ENCODE measurements at places on chromosomes 1 and 21.

GRCh38 chr1:59143133-59143487 is 153.8 kb upstream of the FGGY start:
- DNase-seq, result no peak

DNA sequence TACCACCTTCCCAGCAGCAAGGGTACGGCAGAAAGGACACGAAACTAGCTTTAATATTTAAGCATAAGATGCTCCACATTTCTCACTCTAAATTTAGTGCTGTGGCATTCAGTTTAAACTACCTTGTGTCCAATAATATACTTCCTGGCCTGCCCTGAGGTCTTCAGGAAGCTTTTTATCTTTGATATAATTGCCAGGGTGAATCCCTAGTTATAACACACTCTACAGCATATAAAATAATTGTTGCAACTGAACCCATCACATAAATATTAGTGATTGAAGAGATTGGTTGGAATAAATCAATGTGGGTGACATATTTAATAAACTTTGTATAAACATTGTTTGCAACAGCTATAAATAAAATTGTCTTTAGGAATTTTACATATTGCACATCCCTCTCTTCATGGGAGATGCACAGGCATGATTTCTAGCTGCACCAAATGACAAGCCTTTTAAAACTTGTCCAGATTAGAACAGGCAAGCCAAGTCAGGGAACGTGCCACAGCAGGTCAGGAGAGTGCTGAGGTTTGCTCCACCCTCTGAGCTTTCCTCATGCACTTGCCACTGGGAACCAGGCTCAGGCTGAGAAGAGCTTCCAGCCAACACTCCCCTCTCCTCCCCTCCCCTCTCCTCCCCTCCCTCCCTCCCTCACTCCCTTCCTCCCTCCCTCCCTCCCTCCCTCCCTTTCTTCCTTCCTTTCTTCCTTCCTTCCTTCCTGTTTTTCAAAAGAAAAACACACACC is 623.2 kb upstream of the PKN2 start:
- DNase-seq, result no peak

GRCh38 chr1:184649451-184649888 is 105.2 kb downstream of the EDEM3 start:
- no peak for DNase-seq

- DNase-seq, result no peak
Measured at GRCh38 chr1:14442669-14443068, 155.8 kb upstream of the KAZN start.

DNA sequence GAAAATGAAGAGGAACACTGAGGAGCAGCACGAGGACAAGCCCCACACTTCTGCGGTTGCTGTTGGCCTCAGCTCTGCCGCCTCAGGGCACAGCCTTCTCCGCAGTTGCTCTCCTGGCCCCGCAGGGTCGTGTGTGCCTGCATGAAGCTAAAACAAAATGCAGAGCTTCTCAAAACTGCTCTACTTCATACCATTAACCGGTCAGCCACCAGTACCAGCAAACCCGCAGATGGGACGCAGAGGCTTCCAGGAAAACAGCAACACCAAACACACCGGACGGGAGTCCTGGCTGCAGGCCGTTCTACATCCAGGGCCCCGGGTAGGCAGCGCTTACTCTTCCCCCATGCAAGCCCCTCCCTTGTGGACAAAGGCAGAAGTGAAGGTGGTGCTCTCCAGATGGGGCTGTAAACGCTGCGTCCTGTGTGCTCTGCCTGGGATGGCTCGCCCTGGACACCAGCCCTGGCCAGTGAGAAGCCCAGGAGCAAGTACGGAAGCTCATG is 7.1 kb upstream of the C1orf159 start:
- DNase-seq, result no peak

DNA sequence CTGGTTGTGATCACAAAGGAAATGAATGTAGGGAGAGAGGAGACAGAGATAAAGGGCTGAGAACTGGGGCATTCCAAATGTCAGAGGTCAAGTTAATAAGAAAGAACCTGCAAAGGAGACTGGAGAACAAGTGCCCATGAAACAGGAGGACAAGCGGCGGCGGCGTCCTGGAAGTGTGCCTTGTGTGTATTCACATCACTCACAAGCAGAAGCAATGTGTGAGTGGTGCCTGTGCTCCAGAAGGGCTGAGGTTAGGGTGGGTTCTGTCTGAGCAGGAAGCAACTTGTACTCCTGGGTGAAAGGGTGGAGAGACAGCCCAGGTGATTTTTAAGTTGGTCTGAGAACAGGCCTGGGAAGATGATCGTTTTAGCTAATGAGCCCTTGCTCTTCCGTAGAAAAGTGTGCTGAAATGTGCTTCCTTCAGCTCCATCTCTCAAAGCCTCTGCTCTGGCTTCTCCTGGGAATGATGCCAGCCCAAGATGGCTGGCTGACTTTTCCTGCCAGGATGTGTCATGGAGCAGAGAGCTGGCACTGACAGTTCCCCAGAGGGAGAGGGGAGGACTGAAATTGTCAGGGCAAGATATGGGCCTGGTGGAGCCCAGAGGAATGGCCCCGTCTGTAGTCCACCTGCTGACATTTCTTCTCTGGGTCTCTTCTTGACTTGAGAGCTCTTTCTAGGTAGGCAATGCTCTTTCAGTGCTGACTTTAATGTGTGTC is 25.1 kb upstream of the PLEKHA6 start:
- DNase-seq, result no peak

GRCh38 chr1:3153902-3154795 is 85.1 kb downstream of the PRDM16 start:
- DNase-seq, result no peak

DNA sequence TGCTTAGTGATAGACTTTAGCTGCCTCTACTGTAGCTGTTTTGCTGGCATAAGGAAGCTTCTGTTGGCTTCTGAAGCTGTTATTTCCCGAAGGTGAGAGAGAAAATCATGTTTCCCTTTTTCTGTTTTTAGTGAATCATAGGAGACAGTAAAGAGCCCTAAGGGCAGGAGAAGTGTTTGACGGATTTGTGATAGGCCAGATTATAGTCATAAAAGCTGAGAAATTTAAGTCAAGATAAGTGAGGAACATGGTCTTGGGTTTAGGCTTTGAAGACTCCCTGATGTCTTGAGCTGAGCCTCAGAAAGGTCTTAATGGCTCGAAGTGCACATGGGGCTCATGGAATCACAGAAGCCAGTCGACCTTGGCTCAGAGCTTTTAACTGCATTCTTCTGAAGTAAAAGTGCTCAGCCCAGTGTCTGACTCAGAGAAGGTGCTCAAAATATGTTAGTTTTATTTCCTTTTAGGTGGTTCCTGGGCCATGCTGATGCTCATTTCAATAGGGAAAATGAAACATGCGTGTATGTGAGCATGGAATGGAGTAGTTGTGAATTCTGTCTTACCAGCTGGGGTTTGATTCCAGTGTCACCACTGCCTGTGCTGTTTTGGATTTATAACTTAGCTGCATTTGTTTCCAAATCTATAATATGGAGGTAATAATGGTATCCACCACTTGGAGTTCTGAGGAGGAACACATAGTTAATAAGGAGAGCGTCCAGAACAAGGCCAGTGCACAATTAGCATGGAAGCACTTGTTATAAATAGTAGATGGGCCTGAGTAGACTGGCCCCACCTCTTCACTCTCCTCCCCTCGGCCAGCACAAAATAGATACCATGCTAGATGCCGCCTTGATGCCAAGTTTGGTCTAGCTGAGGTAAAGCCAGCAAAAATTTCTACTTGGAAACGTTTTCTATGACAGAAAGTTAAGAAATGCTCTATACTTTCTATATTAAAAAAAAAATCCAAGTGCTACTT is 99.2 kb downstream of the C1orf21 start:
- DNase-seq, result no peak

DNA sequence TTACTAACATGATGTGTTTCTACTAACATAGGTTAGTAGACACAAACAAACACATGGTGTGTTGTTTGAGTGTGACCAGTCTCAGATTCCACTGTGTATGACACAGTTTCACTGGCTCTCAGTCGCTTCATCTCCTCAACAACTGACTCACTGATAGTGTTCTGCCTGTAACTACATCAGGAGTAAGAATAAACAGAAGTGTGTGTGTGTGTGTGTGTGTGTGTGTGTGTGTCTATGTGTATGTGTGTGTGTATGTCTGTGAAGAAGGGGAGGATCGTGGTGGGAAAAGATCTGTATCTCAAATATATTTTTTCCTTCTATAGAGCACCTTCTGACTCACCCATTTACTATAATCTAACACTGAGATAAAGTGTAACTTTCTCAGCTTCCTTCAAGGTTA is 391.0 kb downstream of the PTPRC start:
- DNase-seq, result no peak

GRCh38 chr1:51734896-51735745 is 118.2 kb downstream of the OSBPL9 start:
- DNase-seq, result no peak

DNA sequence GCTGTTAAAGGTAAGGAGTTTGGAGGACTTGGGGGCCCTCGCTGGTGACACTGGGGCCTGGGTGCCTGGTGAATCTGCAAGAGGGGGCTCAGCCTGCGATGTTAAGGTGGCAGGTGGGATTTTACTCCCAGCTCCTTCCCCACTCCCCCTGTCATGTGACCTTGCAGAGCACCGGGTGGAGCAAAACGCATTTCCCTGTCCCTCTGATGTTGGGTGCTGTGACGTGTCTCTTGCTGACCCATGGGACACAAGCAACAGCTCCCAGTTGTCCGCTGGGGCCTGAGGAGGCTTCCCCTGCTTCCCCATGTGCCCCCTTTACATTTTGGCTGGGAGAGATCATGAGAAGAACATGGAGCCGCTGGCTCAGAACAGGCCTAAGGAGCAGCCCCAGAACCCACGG is 319.0 kb downstream of the MATN1 start:
- DNase-seq, result no peak

DNA sequence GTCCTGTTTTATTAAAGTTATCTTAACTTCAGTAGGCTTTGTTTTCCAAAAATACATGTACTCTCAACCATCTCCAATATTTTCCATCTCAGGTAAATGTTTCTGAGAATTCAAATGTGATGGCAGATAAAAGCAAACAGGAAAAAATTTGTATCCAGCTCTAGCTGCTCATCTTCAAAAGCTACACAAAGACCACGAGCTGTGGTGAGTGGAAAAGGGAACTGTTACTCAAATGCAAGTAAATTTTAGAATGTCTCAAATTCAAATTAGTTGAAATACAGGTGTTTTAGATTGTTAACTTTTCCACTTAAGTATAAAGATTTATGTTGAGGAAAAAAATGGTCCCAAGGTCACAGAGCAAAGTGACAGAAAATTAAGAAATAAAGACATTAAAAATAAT is 216.0 kb downstream of the SLC45A1 start:
- no peak for DNase-seq

GRCh38 chr1:29539971-29540370 is 303.6 kb downstream of the PTPRU start:
- DNase-seq, result no peak

DNA sequence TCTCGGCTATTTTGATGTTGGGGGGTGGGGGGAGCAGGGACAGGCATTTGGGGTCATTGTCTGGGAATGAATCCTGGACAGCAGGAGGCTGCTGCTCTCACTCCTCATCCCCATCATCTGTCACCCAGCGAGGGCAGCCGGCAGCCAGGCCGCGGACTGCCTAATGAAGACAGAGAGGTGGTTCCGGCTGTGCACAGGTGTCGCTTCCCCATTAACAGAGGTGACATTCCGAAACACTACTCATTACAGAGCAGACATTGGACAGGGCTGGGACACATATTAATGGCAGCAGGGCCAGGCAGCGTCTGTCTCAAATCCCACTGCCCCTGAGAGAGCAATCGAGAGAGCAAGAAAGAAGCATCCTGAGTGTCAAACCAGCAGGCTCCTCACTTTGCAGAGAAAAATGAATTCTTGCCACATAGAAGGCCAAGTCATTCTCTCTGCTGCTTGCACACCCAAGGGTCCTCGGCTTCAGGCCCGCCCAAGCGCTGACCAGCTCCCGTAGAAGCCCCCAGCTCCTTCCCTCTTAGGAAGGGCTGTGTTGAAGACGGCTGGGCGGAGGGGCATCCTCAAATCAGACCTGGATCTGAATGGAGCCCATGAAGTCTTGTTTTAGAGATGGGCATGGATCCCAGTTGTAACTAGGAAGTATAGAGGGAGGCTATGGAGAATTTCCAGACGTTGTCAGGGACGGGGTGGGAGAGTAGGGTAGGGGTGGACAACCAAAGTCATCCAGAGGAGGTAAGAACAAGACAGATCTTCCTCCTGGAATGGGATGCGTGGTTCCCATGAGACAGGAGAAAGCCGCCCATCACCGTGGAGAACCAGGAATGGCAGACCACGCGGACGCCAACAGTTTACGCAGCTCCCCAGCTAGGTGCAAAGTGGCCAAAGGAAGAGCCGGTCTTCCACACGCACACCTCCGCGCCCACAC is 8.2 kb upstream of the LEMD1 start:
- no peak for DNase-seq

- DNase-seq, result no peak
Measured at GRCh38 chr1:52404975-52405338, 555 bp downstream of the PRPF38A start.

GRCh38 chr1:53274026-53274425 is 35.7 kb upstream of the MAGOH start:
- no peak for DNase-seq

- DNase-seq, result no peak
Measured at GRCh38 chr1:30101487-30102227, 621.7 kb downstream of the MATN1 start.

- no peak for DNase-seq
Measured at GRCh38 chr1:187038784-187039183, 210.0 kb downstream of the PLA2G4A start.

- no peak for DNase-seq
Measured at GRCh38 chr1:229479660-229480399, 28.3 kb downstream of the NUP133 start.

DNA sequence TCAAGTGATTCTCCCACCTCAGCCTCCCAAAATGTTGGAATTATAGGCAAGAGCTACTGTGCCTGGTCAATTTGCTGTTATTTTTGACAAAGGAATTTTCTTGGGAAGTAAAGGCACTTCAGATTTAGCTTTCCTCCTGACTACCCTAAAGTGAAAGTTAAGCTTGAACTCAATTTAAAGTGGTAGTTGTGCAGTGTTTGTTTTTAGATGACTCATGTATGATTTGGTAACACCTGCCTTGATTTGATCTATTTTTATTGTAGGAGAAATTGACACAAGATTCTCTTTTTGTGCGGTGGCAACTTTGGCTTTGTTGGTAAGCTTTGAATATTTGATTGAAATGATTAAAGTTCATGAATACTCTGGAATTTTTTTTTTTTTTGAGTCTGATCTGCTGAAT is 5.0 kb downstream of the RABGGTB start:
- DNase-seq, result no peak

All from stimulated activated CD8-positive, alpha-beta memory T cell treated with anti-CD3 and anti-CD28 coated beads, Interleukin-4, amount 100 ng/mL, for 1 hour (primary cell).